ENCODE measurements at places on chromosomes 16 and 17. TPM values are rescaled to one million over a fixed set of nuclear protein-coding genes. Genes with fewer than 3 reads are reported as not detected.

Gene CCL11
- 1.6 TPM for total RNA-seq

- no peak overlapping the region for H3K27ac ChIP-seq
- no peaks in the 10 kb centered on the region for H3K36me3 ChIP-seq
- peak overlapping the region; percentile 0 for H3K4me3 ChIP-seq
- no peak for DNase-seq
These were observed 13.5 kb upstream of the CBX4 start for GRCh38 chr17:79852748-79853147.

- H3K36me3 ChIP-seq = no peaks in the 10 kb centered on the region
- no peak overlapping the region for H3K4me3 ChIP-seq
- no peaks in the 10 kb centered on the region for H3K27me3 ChIP-seq
- DNase-seq = no peak
These were observed 21.8 kb downstream of the SDR42E2 start for GRCh38 chr16:22183901-22184614.

Gene TPSD1
- total RNA-seq = not detected

DNA sequence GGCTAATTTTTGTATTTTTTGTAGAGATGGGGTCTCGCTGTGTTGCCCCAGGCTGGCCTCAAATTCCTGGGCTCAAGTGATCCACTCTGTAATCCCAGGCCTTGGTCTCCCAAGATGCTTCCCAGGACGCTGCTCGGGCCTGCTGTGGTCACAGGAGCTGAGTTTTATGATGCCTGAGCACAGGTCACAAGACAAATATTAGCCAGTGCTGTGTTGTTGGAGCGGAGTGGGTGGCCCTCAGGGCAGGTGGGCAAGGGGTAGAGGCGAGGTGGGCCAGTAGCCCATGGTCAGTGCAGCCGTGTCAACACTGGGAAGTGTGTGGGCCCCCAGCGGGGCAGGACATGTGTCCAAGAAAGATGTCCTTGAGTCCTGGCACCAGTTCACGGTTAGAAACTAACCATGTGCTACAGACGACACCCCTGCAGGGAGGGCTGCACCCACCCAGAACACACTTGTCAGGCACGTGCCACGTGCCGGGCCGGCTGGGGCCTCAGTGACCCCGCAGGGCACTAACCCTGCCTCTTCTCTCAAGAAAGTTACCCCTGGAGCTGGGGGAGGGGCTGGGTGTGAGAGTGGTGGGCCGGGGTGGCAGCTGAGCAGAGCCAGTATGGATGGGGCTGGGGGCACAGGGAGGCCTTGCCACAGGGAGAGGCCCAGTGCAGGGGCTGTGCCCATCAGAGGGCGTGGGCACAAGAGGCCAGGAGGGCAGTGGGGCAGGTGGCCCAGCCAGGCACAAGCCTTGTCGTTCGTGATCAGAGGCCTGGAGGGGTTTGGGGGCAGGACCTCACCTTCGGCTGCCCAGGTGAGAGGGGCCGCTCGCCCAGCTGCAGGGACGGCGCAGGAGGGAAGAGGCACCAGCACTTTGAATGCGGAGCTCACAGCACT lies 103.1 kb upstream of the CHMP6 start:
- H3K36me3 ChIP-seq = peaks cover 33% of the 10 kb centered on the region
- no peaks in the 10 kb centered on the region for H3K4me1 ChIP-seq
- H3K27me3 ChIP-seq = no peaks in the 10 kb centered on the region
- DNase-seq = no peak
- H3K27ac ChIP-seq = no peak overlapping the region
- no peak overlapping the region for H3K4me3 ChIP-seq

- no peak for DNase-seq
- no peak overlapping the region for H3K4me3 ChIP-seq
- H3K4me1 ChIP-seq = no peaks in the 10 kb centered on the region
- H3K36me3 ChIP-seq = no peaks in the 10 kb centered on the region
These were observed 364.1 kb downstream of the CPPED1 start for GRCh38 chr16:12439399-12440227.

Gene FOXN1
- total RNA-seq = not detected

DNA sequence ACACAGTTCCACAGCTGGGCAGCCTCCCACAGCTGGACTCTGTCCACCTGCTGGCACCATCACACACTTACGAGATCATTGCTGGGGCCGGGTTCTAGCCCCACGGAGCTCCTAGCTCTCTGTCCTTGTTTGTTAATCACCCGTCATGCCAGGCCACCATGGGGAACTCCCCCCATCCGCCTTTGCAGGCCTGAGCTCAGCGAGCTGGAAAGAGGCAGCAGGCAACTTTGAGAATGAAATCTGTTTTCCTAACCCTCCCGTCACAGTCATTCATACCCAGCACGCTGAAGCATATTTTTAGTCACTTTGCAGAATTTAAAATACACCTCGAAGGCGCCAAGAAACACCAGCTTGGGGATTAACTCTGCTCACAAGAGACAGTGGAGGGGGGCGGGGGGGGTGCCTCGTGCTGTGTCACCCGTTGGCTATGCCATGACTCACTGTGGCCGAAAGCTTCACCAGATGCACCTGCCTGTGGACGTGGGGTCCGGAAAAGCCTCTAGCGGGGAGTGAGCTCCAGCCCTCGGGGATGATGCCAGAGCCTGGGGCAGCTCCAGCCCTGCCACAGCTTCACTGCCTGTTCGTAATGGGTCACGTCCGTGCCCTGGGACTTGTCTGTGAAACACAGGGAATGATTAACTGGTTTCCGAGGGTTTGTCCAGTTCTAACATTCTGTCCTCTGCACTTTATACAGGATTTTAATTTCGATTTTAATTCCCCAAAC lies 1.4 kb upstream of the SPNS2 start:
- DNase-seq = no peak
- no peak overlapping the region for H3K27ac ChIP-seq
- H3K27me3 ChIP-seq = no peaks in the 10 kb centered on the region
- no peak overlapping the region for H3K4me3 ChIP-seq
- peaks cover 33% of the 10 kb centered on the region for H3K4me1 ChIP-seq
- H3K36me3 ChIP-seq = no peaks in the 10 kb centered on the region

Measured in right atrium auricular region (tissue), 2 donors.